ENCODE measurements at places on chromosomes 5 and 9.

DNA sequence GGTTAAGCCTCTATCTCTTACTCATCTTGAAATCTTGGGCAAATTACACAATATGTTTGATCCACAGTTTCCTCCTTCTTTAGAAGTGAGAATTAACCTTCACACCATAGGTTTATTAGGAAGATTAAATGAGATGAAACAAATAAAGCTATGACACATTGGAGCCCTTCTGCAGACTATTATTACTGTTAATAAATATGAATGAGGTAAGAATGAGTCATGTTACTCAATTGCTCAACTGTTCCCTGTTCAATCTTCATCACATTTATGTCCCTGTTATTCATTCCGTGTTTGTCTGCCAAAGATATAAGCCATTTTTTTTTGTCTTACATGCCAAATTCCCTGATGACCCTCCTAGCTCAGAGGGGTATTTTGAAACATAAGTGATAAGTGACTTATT, 52.1 kb upstream of the PAPPA start:
- no peak for DNase-seq

DNA sequence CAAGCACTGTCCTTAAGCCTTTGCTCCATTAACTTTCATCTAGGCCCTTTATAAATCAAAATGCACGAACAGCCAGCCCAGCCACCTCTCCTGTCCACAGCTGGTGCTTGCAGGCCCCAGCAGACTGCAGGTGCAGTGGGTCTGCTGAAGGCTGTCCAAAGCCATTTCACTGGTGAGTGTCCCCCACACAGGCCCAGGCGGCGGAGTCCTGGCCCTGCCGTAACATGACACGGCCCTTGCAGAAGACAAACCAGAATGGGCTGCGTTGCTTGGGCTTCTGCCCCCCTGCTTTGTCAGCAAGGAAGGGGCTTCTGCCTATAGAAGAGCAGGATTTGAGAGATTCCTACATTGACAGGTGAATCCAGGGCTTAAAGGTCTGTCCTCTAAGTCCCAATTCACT, 188.6 kb downstream of the NR3C1 start:
- DNase-seq, result no peak

- no peak for DNase-seq
These were observed 1943.3 kb downstream of the MAT2B start for GRCh38 chr5:165448753-165449152.

DNA sequence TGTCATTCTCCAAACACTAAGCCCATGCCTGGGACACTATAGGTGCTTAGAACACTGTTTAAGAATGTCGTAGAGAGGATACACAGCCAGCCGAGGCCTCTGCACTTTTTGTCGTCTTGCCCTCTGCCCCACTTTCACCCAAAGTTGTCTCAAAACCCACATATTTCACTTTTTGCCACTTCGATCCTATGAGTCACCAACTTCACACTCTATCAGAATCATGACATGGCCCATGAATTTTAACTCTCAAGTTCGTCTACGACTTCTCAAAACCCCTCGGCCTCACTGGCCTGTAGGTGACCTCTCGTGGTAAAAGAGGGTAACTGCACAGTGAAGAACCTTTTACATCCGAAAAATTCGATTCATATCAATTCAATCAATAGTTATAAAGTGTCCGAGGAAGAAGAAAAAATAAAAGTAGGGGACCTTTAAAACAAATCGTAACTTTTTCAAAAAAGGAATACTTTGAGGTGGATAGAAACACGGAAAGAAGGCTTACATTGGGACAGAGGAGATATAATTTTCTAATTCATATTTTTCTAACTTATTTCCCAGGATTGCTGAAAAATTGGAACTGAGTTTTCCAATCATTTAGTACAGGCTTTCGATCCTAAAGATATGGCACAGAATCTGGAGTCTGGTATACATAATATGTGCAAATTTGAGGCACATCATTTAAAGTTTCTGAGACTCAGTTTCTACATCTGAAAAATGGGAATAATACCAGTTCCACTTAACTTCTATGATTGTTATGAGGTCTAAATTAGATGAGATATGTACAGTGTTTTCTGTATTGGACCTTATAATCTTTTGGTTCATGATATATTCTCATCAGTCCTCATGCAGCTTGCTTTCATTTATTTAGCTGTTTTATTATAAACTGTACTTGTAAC, 122.6 kb downstream of the APBA1 start:
- peak; percentile 32 for DNase-seq

GRCh38 chr9:113886466-113886865, 10.4 kb downstream of the ZNF618 start:
- DNase-seq, result no peak

DNA sequence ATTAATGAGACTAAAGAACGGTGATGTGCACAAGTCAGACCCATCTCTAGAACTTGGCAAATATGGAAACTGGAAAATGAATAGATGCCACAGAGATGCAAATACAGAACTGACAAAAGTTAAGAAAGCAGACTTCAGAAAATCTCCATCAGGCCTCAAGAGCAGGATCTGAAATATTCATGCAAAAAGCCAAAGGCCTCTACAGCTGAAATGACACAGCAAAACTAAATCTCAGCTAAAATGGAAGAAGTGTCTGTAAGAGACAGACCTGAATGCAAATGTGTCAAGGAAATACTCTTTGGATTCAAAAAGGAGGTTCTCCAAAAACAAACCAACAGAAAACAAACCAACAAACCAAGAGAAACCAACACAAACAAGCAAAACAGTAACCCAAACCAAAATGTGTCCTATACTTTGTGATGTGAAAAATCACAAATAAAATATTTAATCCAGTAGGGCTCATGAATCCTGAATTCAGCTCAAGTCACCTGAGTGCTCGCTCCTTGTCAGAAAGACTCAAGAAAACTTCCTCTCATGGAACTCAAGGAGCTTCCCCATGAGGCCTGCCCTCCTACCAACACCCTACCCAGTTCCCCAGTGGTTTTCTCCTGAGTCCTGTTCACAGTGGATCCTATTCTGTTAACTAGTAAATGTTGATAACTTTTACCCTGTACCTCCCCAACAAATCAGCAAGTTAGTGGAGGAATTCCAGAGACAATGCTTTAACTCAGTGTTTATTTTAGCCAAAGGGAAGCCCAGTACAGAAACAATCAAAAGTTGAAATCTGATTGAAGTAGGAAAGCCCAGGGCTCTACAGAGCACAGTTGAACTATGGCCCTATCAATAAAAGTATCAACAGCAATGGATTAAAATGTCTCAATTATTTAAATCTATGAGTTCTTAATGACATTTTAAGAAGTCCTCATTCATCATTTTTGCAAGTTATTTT, 14.6 kb downstream of the MRPS27 start:
- no peak for DNase-seq

- no peak for DNase-seq
These were observed 177.1 kb downstream of the CPLANE1 start for GRCh38 chr5:37071901-37072581.

DNA sequence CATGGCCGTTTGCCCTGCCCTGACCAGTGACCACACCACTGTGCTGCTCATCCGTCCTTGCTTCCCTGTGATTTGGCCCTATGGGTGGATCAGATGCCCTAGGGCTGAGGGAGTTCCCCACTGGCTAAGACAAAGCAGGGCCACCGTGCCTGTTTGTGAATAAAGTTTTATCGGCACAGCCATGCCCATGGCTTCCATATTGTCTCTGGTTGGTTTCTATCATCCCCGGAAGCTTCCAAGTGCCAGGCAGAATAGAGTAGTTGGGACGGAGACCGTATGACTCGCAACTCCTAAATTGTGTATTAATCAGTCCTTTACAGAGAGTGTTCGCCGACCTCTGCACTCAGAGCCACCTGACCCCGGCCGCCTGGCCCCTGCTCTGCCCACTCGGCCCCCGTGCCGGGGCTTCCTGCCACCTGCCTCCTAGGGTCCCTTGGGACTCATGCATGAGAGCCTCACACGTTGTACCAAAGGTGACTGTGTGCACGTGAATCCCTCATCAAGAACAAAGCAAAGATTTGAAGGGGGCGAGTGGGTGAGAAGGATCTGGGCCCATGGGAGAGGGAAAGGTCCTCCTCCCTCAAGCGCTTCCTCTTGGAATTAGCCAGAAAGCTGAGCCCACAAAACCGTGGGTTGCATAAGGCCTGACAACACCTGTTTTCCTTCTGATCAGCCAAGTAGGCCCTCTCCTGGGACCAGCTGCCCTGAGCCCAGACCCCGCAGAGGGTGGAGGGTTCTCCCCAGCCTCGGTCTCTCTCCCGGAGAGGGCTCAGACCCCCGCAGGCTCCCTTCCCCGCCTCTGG, 11.7 kb upstream of the FCN2 start:
- DNase-seq, result no peak

GRCh38 chr5:81006947-81007636, 46.9 kb downstream of the RASGRF2 start:
- peak; percentile 81 for DNase-seq

DNA sequence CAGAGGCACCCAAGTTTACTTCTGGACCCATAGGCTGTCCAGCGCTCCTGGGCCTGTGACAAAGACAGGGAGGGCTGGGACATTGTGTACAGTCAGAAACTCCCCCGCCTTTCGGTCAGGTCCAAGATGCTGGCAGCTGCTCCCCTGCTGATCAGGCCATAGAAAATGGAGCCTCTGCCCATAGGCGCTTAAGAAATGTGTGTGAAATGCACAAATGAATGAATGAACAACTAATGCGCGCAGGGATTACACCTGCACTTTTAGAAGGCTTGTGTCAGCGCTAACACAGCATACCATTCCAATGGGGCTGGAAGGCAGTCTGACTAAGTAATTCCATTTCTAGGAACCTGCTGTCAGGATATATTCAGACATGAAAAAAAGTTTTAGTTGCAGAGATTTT, 16.3 kb downstream of the PTPN3 start:
- peak; percentile 10 for DNase-seq

- DNase-seq, result no peak
These were observed 418.6 kb upstream of the TYRP1 start for GRCh38 chr9:12274577-12274976.

DNA sequence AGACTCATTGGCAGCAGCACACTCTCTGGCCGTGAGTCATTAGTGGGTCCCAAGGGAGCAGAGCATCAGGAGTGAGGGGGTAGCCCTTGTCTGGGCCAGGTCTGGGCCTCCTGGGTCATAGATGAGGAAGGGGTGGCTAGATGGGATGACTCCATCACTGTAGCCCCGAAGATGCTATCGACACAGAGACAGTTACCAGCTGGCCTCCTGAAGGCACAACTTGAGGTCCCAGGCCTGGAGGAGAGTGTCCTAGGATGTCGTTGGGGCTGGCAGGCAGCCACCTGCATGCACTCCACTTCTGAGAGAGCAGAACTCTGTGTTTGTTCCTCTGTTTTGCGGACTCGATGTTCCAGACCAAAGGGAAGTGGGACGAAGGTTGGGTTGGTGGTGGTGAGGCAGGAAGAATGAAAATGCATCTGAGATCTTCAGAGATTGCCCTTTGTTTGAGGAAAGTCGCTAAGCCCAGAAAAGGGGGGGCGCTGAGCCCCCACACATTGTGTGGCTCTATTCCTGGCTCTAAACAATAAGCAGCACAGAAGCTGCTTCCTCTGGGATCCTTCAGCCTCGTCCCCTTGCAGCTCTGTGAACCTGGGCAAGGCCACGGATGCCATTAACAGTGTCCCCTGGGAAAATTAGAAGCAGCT, 4.7 kb downstream of the BTNL9 start:
- no peak for DNase-seq

DNA sequence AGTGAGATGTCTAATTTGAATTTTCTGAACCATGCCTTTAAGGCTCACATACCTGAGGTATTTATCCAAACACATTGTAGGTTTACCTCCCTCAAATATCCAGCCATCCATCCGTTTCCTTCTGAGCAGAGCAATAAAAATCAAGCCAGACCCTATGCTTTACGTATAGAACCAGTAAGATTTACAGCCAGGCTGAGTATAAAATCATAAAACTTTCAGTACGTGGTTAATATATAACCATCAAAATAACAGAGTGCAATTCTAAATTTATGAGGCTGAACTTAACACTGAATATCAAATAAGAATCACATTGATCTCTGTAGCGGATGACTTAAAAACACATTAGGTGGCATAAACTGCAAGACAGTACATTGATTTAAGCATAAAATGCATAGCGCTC, 877.9 kb upstream of the WWC1 start:
- DNase-seq, result no peak

DNA sequence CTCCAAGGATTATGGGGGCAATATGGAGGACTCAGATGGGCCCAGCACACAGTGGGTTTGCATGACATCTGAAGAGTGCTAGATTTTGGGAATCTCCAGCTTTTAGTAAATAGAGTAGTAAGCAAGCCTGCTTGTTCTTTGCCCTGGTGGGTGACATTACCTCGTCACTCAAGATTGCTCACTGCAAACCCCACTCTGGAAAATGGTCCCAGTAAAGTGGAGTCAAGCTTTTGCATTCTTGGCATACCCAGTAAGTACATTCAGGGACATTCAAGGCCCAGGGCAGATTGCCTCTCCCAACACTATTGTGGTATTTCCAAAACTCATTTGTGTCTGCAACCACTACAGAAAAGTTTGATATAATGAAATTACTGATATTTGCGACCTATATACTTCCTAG, 118.5 kb downstream of the INVS start:
- no peak for DNase-seq

DNA sequence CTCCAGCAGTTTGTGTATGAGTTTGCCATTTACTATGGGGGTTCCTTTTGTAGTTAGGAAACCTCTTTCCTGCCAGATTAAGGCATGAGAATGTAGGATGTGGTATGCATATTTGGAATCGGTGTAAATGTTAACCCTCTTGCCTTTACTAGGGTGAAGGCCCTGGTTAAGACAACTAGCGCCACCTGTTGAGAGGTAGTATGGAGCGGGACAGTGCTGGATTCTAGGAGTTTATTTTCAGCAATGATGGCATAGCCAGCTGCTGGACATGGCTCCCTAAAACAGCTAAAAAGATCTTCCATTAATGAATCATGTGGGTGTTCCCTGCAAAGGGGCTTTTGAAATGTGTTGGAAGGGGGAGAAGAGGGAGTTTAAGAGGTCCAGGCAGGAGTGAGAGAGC, 30.7 kb upstream of the GPX3 start:
- peak; percentile 53 for DNase-seq

GRCh38 chr5:28766565-28767158, 1728.3 kb upstream of the CDH9 start:
- peak; percentile 6 for DNase-seq

DNA sequence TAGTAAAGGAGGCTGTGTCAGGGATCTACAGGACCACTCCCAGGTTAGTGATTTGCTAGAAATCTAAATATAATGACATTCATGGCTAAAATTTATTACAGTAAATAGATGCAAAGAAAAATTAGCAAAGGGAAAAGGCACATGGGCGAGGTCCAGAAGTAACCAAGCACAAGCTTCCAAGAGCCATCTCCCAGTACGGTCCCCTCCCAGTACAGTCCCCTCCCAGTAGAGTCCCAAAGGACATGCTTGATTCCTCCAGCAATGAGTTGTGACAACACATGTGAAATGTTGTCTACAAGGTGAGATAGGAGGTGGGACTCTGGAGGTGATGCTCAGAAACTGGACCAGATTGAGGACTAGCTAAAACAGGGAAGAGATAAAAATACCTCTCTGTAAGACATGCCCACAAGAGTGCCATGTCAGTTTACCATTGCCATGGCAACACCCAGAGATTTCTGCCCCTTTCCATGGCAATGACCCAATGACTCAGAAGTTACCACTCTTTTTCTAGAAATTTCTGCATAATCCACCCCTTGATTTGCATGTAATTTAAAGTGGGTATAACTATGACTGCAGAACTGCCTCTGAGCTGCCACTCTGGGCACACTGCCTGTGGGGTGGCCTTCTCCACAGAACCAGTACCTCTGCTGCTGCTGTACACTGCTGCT, 27.9 kb upstream of the CEMIP2 start:
- DNase-seq, result peak; percentile 63
